ENCODE measurements at places on chromosomes 3 and 15.

DNA sequence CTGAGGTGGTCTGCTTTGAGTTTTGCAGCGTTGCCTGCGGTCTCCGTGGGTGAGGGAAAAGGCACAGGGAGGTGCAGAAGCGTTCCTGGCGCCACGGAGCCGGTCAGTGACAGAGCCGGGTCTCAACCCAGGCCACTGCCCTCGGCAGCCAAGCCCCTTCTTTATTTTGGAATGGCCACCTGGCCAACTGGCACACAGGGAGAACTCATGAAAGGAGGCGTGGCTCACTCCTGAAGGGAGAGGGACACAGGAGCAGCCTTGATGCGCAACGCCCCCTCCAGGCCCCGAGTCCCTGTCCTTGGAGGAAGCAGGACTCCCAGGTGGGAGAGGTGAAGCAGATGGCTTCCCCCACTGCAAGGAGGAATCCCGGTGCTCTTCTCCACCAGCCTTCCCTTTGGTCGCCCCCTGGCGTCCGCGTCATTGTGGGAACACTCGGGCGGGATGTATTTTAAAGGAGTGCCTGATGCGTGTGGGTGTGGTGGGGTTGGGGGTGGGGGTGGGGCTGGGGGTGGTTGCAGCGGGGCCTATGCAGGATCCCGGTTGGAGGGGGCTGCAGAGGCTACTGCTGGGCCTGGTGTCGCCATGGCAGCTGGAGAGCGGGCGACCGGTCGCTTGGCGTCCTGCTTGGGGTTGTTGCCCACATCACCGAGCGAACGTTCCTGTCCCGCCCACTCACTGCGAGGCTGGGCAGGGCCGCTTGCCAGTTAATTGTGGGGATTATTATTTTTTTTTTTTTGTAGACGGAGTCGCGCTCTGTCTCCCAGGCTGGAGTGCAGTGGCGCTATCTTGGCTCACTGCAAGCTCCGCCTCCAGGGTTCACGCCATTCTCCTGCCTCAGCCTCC is 32.6 kb downstream of the APBA2 start:
- DNase-seq, result no peak

DNA sequence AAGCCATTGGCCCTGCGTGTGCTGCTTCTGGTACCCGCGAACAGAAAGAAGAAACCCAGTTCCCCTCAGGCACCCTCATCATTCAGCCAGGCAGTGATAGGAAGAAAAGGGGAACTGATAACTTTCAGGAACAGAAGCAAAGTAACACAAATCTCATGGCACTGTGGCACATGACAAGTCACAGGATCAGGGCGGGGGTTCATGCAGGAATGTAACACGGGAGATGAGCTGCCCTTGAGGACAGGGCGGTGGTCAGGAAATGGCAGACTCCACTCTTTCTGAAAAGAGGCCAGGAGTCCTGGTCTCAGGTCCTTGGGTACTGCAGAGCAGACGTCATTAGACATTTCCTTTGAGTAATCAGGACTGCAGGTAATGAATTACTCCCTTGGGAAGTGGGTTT is 95.5 kb downstream of the CCNL1 start:
- peak; percentile 72 for DNase-seq

DNA sequence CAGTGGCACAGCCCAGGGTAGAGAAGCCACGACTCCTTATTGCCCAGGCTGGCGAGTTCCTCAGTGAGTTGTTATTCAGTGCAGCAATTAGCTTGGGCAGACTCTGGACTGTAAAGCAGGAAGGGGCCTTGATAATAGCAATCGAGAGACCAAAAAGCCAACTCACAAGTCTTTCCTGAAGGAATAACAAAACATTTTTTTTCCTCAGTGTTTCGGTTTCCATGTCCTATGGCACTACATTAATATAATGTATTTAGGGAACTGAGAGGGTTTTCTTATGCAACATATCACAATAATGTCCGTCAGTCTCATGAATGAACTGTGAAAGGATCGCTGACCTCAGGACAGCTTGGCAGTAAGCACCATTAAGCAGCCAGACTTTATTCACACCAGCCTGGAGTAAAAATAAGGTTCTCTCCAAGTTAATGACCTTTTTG is 248.9 kb upstream of the TBL1XR1 start:
- DNase-seq, result peak; percentile 84

DNA sequence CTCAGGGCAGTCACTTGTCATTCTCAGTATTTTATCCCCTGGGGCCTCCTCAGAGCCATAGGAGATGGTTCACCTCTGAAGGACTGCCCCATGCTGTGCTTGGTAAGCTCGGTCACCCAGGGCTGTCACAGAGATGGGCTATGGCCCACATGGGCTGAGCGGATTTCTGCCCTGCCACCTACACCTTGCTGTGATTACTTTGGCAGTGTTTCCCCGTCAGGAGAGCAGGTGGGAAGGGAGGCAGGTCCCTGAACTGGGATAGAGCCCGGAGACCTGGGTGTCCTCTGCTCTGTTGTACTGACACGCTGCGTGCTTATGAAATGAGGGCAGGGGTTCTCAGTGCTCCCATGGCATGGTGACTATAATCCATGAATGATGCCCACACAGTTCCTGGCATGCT is 48.9 kb downstream of the APBA2 start:
- DNase-seq, result no peak

- no peak for DNase-seq
Measured at GRCh38 chr3:66361356-66361755, 139.5 kb downstream of the LRIG1 start.

DNA sequence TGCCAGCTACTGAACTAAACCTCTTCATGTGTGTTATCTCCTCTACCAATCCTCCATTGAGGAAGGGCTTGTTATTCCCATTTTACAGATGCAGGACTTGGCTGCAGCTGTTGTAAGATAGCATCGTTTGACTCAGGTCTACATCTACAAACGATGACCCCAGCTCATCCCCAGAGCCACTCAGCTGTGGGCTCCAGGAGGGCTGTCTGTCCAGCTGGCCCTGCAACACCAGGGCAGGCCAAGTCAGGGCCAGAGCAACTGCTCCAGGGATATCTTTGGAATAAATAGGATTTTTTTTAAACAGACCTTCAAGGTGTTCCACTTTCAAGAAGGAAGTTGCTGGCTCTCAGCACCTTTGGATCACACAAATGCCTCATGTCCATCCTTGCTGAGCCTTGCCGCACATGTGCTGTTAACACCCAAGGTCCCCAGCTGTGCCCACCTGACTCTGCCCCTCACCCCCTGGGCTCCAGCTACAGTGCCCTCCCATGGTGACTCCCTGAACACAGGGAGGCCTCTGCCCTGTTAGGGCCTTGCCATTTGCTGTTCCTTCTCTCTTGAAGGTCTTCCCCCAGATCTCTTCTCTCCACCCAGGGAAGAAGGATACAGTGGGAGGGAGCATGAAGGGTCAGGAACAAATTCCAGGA is 31.0 kb downstream of the ALDH1L1 start:
- DNase-seq, result no peak

DNA sequence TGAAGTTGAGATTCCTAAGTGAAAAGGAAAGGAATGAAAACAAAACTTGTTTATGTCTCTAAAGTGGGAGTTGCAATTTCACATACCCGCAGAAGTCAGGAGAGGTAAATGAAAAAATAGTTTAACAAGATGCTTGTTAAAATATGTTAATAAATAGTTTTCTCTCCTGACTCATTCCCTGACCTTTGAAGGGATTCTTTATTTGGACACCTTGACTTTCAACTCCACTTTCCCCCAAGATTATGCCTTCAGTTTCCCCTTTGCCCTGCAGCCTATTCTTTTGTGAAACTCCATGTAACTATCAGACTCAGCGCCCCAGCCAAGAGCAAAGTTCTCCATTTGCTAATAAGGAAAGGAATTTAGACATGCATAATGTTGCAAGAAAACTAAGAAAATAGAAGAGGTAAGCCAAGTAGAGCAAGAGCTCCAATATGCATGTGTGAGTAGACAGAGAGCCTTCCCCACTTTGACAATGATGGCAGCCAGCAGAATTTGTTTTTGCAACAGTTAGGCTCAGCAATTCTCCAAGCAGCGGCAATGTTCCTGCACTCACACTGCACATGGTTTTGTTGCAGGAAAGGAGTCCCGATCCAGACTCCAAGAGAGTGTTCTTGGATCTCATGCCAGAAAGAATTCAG is 61.2 kb downstream of the CD200 start:
- DNase-seq, result no peak

DNA sequence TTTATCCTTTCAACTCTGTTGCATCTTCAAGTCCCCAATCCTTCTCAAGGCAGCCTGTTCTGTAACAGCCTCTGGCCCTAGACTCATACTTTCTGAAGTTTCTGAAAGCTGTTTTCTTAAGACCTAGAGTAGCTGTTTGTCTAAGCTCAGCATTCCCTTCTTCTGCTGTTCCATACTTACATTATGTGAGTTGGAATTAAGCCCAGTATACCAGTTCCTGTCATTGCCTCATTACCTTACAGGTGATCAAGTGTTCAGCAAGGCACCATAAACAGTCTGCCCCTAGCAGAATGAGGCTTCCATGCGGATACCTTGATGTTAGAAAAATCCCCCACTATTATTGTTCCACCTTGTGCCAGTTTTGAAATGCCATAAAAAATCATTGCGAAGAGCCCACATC is 180.6 kb downstream of the PLCL2 start:
- DNase-seq, result no peak

- no peak for DNase-seq
Measured at GRCh38 chr3:190076136-190076535, 44.6 kb downstream of the P3H2 start.

GRCh38 chr3:11548721-11549131 is 95.0 kb downstream of the VGLL4 start:
- no peak for DNase-seq

DNA sequence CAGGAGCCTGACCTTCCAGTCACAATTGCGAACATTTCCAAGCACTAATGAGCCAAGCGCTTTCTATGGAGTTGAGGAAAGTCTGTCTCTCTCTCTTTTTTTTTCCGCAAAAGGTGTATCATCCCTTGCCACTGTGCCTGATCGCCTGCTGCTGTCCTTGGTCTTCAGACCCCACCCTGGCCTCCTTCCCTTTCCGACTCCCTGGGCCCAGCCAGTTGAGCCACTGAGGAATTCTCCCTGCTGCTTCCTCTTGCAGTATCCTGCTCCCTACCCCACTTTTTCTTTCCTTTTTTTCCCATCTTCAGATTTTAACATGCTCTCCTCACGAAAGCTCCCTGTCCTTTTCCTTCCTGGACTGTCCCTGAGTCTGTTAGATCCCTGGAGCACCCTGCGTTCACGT is 396.5 kb upstream of the C2CD4B start:
- DNase-seq, result no peak

- DNase-seq, result no peak
Measured at GRCh38 chr3:23508464-23508863, 297.3 kb upstream of the UBE2E1 start.

GRCh38 chr3:100928638-100929428 is 64.4 kb downstream of the ABI3BP start:
- no peak for DNase-seq

DNA sequence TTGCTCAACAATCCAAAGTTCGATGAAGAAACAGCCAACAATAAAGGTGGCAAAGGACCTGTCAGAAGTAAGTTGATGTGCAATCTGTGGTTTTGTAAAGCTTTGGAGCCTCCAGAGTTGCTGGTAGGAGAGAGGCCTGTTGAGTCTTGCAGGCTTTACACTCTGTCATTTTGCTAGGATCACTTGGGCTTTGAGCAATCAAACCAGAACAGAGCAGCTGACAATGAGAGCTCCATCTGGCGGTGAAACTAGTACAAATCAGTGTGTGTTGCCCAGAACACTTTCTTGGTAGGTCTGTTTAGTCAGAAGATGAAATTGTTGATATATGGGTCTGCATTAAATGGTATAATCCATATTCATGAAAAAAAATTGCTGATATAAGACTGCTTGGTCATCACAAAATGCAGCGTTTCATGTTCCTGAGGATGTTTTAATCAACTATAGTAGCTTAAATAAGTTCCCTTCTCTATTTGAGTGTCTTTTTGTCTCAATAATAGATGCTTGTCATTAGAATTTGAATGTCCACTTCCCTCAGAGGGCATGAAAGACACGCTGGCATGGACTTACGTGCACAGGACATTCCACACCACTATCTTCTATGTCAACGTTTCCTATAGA is 25.7 kb downstream of the TMOD2 start:
- peak; percentile 84 for DNase-seq

- DNase-seq, result no peak
Measured at GRCh38 chr15:36748366-36749115, 169.1 kb downstream of the CDIN1 start.

DNA sequence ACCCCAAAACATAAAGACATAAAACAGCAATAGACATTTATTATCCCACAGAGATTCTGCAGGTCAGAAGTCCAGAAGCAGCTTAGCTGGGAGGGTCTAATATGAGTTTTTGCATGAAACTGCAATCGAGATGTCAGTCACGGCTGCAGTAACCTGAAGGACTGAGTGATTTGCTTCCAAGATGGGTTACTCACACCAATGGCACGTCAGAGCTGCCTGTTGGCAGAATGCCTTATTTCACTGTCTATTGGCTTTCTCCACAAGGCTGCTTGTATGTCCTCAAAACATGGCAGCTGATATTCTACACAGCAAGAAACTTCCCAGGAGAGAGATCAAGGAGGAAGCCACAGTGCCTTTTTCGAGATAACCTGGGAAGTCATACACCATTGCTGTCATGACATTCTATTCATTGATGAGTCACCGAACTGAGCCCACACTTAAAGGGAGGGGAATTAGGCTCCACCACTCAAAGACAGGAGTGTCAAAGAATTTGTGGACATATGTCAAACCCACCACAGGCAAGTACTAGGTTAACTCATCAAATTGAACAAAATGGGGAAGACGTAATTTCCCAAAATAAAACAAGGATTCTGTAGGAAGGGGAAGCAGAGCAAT is 122.2 kb downstream of the SYNPR start:
- DNase-seq, result no peak

DNA sequence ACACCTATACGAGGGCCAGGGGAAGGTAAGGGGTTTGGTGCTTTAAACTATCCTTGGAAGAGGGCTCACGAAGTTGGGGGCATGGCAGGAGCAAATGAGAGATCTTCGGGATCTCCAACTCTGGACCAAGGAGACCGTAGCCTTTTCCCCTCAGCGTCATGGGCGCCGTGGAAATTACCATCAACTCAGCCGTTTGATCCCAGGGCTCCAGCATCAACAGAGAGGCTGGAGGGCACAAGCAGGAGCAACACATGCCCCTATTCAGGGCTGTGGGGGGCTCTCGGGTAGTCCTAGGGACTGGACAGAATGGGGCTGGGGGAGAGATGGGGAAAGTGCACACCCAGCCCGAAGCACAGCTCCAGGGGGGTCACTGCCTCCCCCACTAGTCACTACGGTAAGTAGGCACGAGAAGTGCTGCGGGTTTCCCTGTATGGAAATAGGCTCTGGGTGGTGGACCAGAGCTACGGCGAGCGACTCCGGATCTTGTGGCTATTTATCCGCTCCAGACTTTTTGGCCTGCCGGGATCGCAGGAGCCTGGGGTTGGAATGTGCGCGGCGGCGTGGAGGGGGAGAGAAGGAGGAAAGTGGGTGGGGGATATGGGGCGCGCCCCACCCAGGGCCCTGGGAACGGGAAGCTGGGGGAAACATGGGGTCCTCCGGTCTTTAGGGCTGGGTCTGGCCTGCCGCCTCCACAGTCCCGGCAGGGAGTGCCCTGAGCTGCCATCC is 539 bp upstream of the LAMB2 start:
- peak; percentile 54 for DNase-seq

- DNase-seq, result no peak
Measured at GRCh38 chr15:52575072-52575471, 6.2 kb upstream of the ARPP19 start.

Data from inflammatory macrophage (primary cell).